ENCODE measurements at places on chromosomes 4 and X.

DNA sequence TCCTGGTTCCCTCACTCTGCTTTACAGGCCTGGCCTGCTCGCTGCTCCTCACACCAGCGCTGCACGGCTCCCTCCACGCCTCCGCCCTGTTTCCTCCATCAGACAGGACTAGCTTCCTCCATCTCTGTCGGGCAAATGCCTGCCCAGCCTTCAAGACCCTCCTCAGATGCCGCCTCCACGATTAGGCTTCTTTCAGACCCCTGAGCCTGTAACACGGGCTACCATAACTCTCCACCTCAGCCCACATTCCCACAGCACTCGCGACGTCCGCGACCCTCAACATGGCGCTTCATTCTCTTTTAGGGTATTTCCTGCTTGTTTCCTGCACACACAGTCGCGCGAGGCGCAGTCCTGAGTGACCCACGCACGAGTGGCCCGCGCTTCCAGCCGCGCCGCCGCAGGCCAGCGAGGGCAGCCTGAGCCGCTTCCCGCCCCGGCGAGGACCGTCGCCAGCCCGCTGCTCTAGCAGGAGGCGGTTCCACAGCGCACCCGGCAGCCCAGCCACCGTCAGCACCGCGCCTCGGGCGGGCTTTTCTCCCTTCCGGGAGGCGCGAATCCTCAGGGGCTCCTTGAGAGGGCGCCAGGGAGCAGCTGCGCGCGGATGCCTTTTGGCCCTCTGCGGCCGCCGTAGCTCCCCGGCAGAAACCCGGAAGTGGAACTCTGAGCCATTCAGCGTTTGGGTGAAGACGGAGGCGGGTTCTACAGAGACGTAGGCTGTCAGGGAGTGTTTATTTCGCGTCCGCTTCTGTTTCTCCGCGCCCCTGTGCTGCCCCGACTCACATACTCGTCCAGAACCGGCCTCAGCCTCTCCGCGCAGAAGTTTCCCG is at the start of gene FRG1:
Gene FRG1, plus strand, starts transcription at position 695 of the 827 bp plus-strand sequence. CDS start 138 bp downstream, outside the sequence.
- DNase-seq: peak; percentile 95

GRCh38 chr4:155734065-155734464 is 24.8 kb upstream of the GUCY1B1 start:
- DNase-seq: peak; percentile 4

- no peak for DNase-seq
Measured at GRCh38 chrX:9207142-9207541, 173.2 kb upstream of the FAM9B start.

DNA sequence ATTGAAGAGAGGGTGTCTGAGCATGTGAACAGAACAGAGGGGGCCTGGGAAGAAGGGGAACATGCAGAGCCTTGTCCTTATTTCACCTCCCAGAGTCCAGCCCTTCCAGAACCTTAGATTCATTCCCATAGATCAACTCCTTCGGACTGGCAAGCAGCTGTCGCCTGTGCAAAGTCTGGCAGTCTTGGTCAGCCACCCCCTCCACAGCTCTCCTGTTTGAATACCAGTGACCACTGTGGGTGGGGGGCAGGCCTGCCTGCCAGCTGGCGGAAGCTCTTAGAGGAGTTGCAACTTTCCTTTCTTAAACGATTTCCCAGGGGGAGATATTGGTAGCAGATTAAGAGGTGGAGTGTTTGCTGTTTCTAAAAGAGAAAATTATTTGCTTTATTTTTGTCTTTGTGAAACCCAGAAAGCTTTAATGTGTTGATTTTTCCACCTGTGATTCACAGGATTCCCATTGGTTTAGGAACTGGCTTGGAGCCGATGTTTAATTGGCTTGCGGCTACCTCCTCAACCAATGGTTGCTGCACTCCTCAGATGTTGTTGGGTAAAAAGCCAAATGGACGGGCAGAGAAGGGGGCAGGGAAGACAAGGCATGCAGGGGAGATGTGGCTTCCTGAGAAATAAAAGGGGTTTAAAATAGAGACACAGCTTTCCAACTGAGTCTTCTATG is 62.2 kb upstream of the PRPS1 start:
- peak; percentile 58 for DNase-seq

DNA sequence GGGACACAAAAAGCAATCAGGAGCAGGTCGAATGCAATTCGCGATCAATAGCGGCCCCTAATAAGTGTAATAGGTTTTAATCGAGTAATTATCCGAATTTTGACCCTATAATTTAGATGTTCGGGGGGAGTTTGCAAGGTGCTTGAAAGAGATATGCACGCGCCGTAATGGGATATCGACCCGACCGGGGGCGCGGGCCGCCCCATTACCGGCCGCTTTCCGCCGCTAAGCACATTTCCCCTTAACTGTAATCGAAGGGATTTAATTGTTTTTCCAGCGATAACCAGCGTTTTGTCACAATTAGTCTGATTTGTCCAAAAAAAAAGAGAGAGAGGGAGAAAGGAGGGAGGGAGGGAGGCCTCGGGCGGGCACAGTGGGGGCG is 997 bp downstream of the NKX1-1 start:
- no peak for DNase-seq

DNA sequence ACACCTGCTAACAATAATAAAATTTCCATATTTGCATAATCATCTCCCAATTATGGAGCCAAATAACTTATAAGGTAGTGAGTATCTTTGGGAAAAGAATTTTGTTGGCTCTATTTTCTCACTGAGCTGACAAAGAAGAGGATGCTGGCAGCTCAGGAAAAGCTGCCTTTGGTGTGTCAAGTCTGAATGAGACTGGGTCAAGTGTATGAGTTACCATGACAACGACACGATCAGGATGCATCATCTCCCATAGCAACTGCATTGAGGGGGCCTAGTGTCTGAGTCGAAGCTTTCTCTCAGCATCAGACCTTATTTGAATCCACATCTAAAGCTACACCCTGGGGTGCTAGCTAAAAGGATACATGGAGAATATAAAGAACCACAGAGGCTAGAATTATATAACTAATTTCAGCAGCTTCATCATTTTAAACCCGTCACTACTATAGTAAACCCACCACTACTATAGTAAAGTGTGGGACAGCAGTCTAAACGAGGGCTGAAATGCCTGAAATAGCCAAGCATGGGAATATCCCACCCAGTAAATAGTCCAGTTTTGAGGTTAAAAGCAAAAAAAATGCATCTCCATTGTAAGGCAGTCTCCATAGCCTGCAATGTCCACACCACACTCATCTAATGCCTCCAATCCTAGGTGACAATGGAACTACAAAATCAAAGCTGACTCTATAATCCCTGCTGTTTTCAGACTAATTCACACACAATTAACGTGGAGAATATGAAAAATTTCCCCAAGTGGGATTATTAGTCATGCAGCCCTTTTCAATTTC is 16.0 kb downstream of the GSPT2 start:
- no peak for DNase-seq

DNA sequence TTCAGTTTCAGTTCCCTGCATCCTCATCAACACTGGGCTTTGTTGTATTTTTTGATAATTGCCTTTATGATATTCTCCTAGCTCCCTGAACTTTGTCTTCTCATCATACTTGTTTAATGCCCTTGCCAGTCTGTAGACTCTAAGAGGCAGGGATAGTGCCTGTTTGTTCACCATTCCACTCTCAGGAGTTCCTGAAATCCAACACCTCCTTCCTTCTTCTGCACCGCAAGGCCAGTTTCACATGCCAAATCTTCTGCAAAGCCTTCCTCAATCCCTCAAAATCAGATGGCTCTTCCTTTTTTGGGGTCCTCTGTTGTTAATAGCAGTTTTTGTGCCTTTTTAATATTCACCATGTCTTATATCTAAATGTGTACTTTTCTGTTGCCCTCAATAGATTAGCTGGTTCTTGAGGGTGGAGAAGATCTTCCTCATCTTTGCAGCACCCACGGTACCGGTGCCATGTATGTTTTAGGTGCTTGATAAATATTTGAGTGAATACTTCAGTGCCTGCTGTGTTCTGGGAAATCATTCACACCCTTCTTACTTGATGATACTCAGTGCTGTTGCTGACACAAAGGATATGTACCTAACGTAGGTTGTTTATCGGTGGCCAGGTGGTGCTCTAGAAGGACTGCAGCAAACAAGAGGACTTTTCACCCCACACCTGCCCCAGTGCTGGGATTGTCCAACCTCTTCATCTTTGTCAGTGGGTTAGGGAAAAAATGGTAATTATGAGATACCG is 85.3 kb upstream of the LIMCH1 start:
- DNase-seq: no peak

- DNase-seq: peak; percentile 14
Measured at GRCh38 chrX:45722471-45722870, 521.8 kb upstream of the DIPK2B start.

DNA sequence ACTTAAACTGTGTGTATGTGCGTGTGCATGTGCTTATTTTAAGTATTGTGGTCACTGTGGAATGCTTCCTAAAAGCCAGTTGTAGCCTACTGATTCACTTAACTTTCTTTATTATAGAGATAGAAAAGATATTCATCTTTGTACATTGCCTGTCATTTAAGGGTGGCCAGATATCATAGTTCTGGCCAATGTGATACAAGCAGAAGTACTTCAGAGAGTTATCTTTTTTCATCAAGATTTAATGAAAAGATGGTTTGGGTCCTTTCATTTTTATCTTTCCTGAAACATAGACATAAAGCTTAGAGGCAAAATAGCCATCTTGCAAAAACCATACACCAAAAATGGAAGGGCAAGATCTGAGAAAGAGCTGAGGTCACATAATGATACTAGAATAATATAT is 744.7 kb upstream of the ADGRL3 start:
- no peak for DNase-seq

GRCh38 chr4:6575503-6576240 is 683 bp downstream of the MAN2B2 start:
- no peak for DNase-seq

- DNase-seq: no peak
Measured at GRCh38 chr4:77493120-77493752, 112.4 kb upstream of the CXCL13 start.

GRCh38 chr4:3342182-3342854 is 49.5 kb downstream of the RGS12 start:
- peak; percentile 51 for DNase-seq

DNA sequence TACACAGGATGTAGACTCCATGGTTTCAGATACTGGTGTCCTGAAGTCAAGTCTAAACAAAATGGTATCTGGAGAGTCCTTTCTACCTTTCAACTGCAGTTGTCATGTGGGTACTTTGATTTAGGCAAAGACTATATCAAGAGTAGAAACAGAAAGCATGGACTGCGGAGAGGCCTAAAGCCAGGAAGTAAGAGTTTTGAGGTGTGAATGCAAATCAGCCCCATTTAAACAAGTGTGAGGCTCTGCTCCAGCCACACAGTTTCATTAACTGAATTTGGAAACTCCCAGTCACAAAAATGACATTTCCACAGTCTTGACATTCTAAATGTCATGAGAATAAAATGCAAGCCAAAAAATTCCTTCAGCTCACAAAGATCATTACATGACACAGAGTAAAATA is 87.2 kb upstream of the MCF2 start:
- DNase-seq: no peak

DNA sequence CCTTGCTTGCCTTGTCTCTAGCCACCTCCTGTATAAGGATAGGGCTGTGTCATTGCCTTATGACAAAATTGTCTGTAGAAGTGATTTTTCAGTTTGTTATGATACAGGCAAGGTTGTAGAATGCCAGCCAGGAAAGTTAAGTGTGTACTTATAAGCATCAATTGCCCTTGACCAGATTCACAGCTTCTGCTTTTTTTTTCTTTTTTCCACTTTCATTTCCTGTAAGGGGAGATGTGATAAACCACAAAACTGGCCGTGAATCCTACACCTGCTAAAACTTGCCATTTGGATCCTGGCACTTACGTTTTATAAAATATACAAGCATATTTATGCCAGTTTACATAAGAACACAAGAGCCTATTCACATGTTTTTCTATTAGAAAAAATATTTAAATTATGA is 35.0 kb upstream of the BMPR1B start:
- DNase-seq: no peak

DNA sequence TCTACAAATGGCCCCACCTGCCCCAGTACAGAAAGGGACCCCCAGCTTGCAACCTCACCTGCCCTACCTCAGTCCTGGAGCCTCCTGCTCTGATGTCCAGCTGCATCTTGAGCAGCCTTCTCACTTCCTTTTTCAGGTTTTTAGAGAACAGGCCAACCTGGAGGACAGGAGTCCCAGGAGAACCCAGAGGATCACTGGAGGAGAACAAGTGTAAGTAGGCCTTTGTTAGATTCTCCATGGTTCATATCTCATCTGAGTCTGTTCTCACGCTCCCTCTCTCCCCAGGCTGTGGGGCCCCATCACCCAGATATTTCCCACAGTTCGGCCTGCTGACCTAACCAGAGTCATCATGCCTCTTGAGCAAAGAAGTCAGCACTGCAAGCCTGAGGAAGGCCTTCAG is 3.6 kb downstream of the MAGEA11 start:
- DNase-seq: no peak

GRCh38 chrX:72308566-72309296 is 3.0 kb upstream of the CITED1 start:
- DNase-seq: peak; percentile 51

GRCh38 chr4:36651253-36651652 is 369.8 kb downstream of the DTHD1 start:
- DNase-seq: no peak
